ENCODE measurements at places on chromosomes 6 and 20. TPM values are rescaled to one million over a fixed set of nuclear protein-coding genes. Genes with fewer than 3 reads are reported as not detected.

Gene ZC2HC1B
- not detected for total RNA-seq

Gene NECAB3
- 38.5 TPM for total RNA-seq

Gene TUBB2B
- 2.7 TPM for total RNA-seq

Gene PROKR2
- not detected for total RNA-seq

Gene MEI4
- not detected for total RNA-seq

Gene LY6G6F
- total RNA-seq = not detected

Gene GSTA3
- total RNA-seq = not detected

Gene DLL1
- 26.6 TPM for total RNA-seq

Gene PLCB4
- 45.3 TPM for total RNA-seq

Gene BYSL
- 10.3 TPM for total RNA-seq

Gene POPDC3
- total RNA-seq = not detected

Gene LGSN
- total RNA-seq = 0.06 TPM

Gene OR12D3
- total RNA-seq = not detected

Gene ZFP57
- not detected for total RNA-seq

Gene FAM229B
- total RNA-seq = 3.3 TPM

DNA sequence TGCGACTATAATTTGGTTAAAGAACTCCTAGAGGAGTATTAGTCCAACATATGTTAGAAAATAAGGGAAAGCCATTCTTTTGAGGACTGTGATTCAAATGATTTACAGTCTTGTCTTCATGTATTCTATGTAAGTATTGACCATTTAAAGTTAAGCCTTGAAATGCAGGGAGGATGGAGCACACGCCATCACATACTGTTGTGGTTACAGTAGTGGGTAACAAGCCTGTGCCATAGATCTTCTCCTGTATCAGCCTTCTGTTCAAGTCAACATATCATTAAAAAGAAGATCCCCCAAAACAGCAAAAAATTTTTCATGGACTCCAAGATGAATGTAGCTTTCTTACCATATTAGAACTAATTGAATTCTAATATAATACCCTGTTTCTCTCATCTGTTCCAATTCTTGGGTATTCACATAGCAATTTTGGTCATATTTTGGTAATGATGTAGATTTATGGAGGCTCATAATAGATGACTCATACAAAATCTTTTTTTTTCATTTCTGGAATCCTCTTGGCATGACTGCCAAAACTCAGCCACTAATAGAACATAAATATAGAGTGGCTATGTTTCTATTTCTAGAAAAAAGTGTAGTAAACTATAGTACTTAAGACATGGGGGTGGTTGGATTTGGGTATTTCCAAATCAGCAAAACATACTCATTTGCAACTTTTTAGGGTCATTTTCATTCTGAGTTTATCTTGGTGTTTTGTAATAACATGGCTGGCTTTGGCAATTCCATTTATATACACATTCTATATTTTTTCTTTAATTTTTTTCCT is 413.5 kb downstream of the BCKDHB start:
- DNase-seq = no peak

- DNase-seq = no peak
These were observed 290.2 kb upstream of the CNR1 start for GRCh38 chr6:88456221-88456859.

DNA sequence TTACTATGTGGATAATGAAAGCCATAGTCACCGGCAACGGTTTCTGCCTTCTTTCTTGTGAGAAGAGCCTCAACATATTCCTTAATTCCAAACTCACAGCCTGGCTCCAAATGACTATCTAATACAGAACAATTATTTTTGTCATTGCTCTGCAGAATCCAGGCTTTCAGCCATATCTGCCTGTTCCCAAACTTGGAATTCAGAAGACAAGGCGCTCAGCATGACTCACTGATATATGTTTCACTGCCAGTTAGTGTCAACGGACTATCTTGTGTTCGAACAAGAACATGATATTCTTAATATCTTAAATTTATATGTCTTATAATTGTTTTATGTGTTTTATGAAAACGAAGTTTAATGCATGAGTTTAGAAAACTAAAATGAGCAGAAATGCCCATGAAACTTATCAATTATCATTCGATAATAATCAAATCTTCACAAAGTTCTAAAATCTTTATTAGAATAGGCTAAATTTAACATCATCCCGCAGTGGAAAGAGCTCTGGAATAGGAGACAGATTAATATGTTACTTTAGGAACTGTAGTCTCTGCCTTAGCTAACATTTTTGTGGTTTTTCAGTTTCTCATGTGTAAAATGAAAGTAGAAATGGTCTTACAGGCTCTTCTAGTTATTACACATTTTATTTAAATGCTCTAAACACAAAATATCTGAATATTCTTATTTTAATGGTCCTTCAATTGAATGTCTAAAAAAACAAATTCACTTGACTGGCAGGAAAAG is 669.3 kb upstream of the GJE1 start:
- no peak for DNase-seq

DNA sequence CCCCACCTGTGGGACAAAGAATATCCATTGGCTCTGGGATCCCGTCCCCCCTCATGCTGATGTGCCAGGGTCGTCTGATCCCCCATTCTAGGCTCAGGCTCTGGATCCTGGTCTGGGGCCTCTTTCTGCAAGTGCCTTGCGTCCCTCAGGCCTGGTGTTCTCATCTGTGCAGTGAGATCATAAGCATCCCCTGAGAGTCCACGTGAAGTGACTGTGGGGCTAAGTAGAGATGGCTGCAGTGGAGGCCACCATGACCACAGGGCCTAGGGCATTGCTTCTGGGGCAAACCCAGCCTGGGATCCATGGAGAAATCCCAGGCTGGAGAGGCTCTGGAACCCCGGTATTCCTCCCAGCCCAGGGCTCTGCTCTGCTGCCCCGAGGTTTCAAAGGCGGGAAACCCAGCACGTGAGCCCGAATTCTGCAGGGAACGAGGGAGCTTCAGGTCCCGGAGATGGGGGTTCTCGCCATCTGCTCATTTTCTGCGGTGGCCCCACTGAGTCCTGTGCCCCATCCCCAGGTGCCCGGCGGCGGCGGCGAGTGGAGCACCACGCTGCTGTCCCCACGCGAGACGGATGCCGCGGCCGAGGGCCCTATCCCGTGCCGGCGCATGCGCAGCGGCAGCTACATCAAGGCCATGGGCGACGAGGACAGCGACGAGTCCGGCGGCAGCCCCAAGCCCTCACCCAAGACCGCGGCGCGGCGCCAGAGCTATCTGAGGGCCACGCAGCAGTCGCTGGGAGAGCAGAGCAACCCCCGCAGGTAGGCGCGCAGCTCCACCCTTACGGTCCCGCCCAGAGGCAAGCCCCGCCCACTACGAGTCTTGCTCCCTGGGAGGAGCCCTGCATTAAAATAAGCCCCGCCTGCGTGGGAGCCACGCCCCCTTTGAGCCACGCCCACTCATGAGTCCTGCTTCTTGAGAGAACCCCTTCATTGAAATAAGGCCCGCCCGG is 105.5 kb upstream of the MYL9 start:
- peak; percentile 81 for DNase-seq

- no peak for DNase-seq
These were observed 23.3 kb downstream of the KCNK15 start for GRCh38 chr20:44768854-44769480.

DNA sequence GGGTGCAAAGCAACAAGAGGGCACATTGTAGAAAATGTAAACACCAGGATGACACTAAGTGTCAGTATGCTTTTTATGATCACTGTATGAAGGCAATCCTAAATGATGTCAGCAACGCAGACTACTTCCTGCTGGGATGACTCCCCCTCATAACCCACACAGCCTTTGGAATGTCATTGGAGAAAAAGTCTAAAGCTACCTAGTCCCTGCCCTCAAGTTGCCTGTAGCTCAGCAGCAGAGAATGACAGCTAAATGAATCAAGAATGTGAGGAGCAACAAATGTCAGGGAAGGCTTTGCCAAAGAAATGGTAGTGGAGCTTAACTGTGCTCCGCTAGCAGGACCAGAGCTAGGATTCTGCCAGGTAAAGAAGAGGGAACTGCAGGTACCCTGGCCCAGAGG is 555.6 kb downstream of the CD83 start:
- DNase-seq = no peak

GRCh38 chr6:3755637-3756545 is 4.4 kb upstream of the PXDC1 start:
- no peak for DNase-seq

DNA sequence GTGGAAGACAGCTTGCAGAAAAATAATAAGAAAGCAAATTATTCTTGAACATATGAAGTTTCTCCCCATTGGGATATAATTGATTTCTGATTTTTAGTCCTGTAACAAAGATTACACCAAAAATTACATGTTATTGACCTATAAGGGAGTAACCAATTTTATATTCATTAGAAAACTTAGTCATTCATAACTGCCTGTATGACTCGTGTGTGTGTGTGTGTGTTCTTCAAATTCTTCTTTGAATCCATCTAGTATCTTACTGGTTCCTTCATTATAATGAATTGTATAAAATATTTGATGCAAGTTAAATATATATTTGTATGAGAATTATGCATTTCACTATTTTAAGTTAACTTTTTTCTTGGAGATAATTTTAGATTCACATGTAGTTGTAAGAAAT is 310.4 kb downstream of the HAO1 start:
- DNase-seq = no peak

GRCh38 chr20:37741570-37741969 is 47.7 kb downstream of the CTNNBL1 start:
- DNase-seq = no peak

DNA sequence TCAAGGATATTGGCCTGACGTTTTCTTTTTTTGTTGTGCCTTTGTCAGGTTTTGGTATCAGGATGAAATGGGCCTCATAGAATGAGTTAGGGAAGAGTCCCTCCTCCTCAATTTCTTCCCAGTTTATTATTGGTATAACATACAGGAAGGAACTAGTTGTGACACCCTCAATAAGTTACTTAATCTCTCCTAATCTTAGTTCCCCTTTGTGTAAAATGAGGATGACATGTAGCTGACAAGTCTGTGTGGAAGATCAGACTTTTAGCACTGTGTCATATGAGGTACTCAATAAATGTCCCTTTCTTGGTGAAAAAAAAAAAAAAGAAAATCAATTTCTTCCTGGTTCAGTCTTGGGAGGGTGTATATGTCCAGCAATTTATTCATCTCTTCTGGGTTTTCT is 155.8 kb downstream of the PDE7B start:
- no peak for DNase-seq

GRCh38 chr20:33833333-33833732 is 22.2 kb downstream of the CHMP4B start:
- no peak for DNase-seq

GRCh38 chr6:124879992-124880355 is 82.3 kb upstream of the RNF217 start:
- no peak for DNase-seq

- DNase-seq = no peak
These were observed 52.2 kb upstream of the FNDC1 start for GRCh38 chr6:159117046-159117445.

- no peak for DNase-seq
These were observed 636 bp downstream of the RTF2 start for GRCh38 chr20:56469077-56469449.

DNA sequence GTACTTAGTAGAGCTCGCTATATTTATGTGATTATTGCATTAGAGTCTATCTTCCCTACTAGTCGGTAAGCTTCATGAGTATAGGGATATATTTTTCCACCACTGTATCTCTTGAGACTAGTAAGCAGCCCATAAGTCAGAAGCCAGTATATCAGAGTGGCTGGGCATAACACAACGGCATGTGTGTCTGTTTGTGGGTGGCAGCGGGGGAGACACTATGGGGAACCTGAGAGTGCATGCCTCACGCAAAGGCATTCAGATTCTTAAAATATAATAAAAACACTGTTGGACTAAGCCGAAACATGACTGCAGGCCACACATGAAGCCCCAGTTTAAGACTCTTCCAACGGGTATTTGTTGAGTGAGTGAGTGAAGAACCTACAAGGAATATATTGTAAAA is 8.0 kb downstream of the KCNS1 start:
- no peak for DNase-seq

GRCh38 chr20:17674722-17675518 is 7.1 kb downstream of the RRBP1 start:
- no peak for DNase-seq

DNA sequence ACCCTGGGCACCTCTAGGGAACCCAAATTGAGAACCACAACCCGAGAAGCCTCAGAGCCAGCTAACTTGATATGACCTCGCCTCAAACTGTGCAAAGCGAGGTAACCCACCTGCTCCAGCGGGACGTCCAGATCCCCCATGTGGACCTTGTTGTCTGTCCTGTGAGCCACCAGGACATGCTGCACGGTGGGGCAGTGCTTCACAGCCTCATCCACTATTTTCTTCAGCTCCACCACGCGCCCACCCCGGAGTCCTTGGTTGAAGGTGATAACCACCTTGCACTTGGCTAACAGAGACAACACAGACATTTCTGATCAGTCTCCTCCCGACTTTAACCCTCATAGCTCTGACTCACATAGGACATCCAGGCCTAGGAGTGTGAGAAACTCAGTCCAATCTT is 30.8 kb upstream of the APMAP start:
- no peak for DNase-seq

DNA sequence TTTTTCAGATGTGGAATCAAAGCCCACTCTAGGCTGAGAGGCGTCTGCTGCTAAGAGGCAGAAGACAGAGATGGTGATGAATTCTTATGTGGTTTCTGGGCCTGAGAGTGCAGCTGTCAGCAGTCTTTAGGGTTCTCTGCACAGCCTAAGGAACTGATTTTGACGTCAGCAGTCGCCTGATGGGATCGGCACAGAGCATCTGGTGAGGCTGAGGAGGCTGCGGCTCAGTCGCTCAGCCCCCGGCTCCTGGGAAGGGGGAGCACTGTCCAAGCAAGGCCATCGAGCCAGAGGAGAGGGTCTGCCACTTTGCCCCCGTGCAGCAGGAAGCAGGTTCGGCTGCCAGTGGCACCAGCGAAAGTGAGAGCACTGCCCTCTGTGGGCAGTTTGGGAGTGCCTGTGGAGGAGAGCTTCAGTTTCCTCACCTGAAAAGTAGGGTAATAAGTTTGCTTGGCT is 92.5 kb downstream of the TCP11 start:
- DNase-seq = peak; percentile 69

- no peak for DNase-seq
These were observed 40.9 kb downstream of the BCL2L1 start for GRCh38 chr20:31681769-31682168.

DNA sequence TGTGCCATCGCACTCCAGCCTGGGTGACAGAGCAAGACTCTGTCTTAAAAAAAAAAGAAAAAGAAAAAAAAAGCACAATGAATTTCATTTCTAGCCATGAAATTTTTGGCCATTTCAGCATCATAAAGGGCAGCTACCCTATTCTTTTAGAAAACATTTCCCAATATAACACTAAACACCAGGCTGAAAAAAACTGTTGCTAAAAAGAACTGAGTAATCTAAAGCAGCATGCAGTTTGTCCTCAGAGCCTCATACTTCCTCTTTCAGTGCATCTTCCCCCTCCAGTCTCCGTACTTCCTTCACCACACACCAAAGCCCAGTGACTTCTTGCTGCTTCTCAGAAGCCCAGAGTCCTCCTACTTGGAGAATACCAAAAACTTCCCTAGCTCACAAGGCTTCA is 5.6 kb upstream of the IFNGR1 start:
- DNase-seq = no peak

Data from left colon (tissue), 2 donors.